ENCODE measurements at places on chromosomes 7 and 10. TPM values are rescaled to one million over a fixed set of nuclear protein-coding genes. Genes with fewer than 3 reads are reported as not detected.

DNA sequence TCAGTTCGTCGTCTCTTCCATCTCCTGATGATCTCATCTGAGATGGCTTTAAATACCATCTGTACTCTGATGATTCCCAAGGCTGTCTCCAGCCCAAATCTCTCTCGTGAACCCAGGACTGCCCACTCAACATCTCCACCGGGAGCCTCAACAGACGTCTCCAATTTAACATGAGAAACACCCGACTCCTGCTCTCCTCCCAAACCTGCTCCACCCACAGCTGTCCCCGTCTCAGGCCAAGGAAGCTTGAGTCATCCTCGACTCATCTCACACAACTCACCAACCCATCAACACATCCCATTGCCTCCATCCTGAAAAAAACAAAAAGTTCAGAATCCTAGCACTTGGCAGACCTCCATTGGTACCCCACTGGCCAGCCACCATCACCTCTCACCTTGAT lies 29.7 kb upstream of the CALN1 start:
- DNase-seq, result no peak

EGFR gene
- total RNA-seq, result 57.8 TPM

DNA sequence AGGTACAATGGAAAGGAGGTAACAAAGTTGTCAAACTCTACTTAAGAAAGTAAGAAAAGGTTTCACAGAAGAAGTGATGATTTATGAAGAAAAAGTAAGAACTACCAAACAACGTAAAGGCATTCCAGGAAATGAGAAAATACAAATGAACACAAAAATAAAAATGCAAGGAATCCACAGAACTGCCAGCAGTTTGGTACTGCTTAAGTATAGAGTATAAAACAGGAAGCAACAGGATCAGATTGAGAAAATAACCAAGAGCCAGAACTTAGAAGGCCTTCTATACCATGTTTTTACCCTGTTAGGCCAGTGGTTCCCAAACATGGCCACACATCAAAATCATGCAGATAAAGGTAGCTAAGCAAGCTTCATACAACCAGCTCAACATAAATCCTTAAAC lies 9.2 kb downstream of the NDUFA5 start:
- no peak for DNase-seq

- DNase-seq, result no peak
Measured at GRCh38 chr10:52578871-52579405, 193.6 kb downstream of the MBL2 start.

All from colonic mucosa (tissue), 4 donors.